ENCODE measurements at places on chromosomes 1 and 21.

- no peak for DNase-seq
Observed at GRCh38 chr1:109910963-109911798, 532 bp downstream of the CSF1 start.

DNA sequence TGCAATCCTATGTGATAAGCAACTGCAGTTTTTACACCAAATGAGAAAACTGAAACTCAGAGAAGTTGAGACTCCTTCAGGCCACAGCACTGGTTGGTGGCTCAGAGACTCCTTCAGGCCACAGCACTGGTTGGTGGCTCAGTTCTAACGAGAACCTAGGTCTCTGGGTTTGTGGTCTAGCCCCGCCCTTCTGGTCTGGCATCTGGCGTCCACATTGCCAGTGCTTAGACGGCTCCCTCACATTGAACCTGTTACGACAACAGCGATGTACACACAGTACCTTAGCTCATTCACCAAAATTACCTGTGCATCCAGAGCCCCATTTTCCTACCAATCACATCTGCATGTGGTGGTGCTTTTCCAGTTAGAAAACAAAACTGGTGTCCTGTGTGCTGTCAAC lies 66.1 kb downstream of the NID1 start:
- no peak for DNase-seq

DNA sequence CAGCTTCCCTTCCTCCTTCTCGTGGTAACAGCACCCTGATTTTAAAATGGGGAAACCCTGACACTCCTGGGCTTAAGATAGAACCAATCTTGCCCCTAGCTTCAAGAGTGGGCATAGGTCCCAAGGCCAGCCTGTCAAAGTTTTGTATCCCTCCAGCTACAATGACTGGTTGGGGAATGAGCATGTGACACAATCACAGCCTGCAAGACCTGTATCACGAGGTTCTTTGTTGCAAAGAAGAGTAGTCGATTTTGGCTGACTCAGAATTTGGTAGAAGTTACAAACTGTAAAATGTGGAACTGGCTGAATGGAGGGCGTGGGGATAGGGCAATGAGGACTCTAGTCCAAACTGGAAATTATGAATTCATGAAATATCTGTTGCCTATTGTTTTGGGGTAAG lies 18.7 kb downstream of the CTSK start:
- no peak for DNase-seq

DNA sequence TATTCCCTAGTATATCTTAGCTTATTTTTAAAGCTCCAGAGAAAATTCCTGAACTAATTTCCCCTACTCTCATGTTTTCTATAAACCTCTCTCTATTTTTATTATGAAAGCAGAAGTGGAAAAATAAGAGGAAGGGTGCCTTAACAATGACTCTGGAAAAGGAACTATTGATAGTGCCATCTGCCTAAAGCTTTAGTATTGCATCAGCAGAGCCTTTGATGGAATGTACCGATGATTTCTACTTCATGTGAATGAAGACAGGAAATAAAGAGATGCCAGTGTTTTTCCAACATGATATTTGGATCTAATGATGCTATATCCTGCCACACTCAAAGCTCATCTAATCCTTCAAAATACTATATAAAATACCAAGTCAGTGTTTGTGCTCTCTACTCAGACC lies 35.1 kb downstream of the TNFSF18 start:
- no peak for DNase-seq

GRCh38 chr1:246789454-246790339 lies 65.5 kb downstream of the SCCPDH start:
- no peak for DNase-seq

- DNase-seq: no peak
Observed at GRCh38 chr1:27622828-27623227, 12.2 kb downstream of the FGR start.

DNA sequence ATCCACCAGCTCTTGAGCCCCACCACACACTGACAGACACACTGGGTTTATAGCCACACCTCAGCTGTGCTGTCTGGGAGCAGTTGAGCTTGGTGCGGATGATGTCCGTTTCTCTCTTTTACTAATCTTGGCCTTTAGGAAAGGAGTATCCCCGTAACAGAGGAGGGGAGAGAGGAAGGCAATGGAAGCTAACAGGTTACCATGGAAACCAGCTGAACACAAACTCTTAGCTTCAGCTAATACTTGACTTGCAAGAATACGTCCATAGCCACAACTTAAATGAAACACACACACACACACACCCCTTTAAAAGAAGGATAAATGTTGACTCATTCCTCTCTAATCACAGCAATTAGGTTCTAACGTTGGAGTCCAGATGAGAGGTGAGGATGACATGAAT lies 28.0 kb upstream of the LRRN2 start:
- DNase-seq: no peak
